Hepatocyte (in vitro differentiated cells): ENCODE measurements at places on chromosomes 16 and 17. TPM values are rescaled to one million over a fixed set of nuclear protein-coding genes. Genes with fewer than 3 reads are reported as not detected.

DNA sequence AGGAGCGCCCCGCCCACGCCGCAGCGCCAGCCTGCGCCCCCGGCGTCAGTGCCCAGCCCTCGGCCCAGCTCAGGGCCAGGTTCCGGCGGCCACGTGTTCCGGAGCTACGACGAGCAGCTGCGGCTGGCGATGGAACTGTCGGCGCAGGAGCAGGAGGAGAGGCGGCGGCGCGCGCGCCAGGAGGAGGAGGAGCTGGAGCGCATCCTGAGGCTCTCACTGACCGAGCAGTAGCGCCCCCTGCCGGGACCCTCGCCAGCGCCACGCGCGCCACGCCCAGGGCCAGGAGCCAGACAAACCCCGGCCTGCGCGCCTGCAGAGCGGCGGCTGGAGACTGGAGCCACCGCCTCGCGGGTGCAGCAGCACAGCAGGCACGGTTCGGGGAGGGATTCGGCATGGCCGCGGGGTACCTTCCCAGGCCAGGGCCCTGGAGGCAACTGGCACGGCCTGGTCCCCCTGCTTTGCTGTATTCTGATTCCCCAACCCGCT is 9.3 kb downstream of the CORO6 start:
- H3K4me3 ChIP-seq, result no peak overlapping the region
- no peak overlapping the region for H3K27ac ChIP-seq
- no peaks in the 10 kb centered on the region for H3K36me3 ChIP-seq
- peaks cover 47% of the 10 kb centered on the region for H3K27me3 ChIP-seq
- peaks cover 26% of the 10 kb centered on the region for H3K4me1 ChIP-seq

The DUSP3 gene
- total RNA-seq, result 76.8 and 79.3 TPM in 2 replicates

- no peaks in the 10 kb centered on the region for H3K36me3 ChIP-seq
- H3K4me3 ChIP-seq, result no peak overlapping the region
- H3K27ac ChIP-seq, result no peak overlapping the region
- H3K4me1 ChIP-seq, result no peaks in the 10 kb centered on the region
Measured at GRCh38 chr16:20803192-20803560, 3.1 kb downstream of the ERI2 start.

DNA sequence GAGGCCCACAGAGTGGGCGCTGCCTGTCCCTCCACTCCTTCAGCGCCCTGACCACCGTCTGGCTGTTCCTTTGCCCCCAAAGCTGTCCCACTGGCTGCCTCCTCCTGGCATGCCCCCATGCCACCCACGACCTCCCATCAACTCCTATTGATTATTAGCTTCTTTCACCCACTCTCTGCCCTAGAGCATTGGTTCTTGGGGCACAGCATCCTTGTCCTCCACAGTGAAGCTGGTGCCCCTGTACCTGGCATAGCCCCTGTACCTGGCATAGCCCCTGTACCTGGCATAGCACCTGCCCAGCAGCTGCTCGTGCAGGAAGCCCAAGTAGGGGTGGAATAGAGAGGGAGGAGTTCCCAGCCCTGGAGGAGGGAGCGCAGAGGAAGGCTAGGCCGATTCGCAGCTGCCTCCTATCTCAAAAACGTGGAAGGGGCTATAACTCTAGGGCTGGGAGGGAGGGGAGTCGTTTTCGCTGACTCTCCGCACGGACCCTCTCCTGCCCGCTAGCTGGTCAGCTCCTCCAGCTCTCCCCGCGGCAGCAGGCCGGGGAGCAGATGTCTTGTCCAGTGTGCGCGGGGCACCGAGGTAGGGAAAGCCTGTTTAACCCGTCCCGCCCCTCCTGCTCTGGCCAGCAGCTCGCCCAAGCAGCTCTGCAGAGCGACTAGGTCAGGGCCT is 5.7 kb upstream of the ACTG1 start:
- DNase-seq, result no peak
- H3K4me1 ChIP-seq, result peaks cover 56% of the 10 kb centered on the region
- peaks cover 4% of the 10 kb centered on the region for H3K27me3 ChIP-seq
- no peak overlapping the region for H3K4me3 ChIP-seq
- H3K27ac ChIP-seq, result peak overlapping the region; percentile 87

GRCh38 chr17:50052822-50053653 is 2.9 kb upstream of the ITGA3 start:
- H3K27ac ChIP-seq, result peak overlapping the region; percentile 73
- DNase-seq, result peak; percentile 37
- H3K4me3 ChIP-seq, result no peak overlapping the region
- H3K36me3 ChIP-seq, result no peaks in the 10 kb centered on the region
- H3K27me3 ChIP-seq, result no peaks in the 10 kb centered on the region
